GM12878 (cell line): ENCODE measurements at places on chromosomes 5 and 9.

- H3K36me3 ChIP-seq: peaks cover 26% of the 10 kb centered on the region
- peak; percentile 88 for DNase-seq
- peak overlapping the region; percentile 17; the same call in 1 of the 2 replicates for H3K4me3 ChIP-seq
- peaks cover 51% of the 10 kb centered on the region for H3K4me1 ChIP-seq
- no peaks in the 10 kb centered on the region for H3K27me3 ChIP-seq
- peak overlapping the region; percentile 99 for H3K27ac ChIP-seq
These were observed 24.1 kb downstream of the TENT4A start for GRCh38 chr5:6737043-6737941.

DNA sequence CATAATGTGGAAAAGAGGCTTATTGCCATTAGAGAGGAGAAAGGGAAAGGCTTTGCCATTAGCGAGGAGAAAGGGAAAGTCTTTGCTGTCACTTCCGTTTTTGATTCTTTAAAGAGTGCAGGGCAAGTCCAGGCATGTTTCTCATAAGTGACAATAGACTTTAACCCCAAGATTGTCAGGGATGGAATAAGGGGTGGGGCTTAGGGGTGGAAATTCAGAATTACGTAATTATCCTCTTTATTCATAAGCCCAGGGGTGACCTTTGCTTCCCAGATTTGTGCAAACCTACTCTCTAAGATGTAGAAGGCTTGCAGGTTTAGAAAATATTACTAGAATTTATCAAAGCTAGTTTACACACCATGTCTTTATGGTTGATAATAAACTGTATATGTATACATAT lies 2.3 kb upstream of the PLK2 start:
- H3K4me3 ChIP-seq: no peak overlapping the region
- H3K36me3 ChIP-seq: no peaks in the 10 kb centered on the region
- peak overlapping the region; percentile 30; the same call in 1 of the 2 replicates for H3K27ac ChIP-seq
- H3K27me3 ChIP-seq: peaks cover 8% of the 10 kb centered on the region
- H3K4me1 ChIP-seq: peaks cover 12% of the 10 kb centered on the region
- no peak for DNase-seq

DNA sequence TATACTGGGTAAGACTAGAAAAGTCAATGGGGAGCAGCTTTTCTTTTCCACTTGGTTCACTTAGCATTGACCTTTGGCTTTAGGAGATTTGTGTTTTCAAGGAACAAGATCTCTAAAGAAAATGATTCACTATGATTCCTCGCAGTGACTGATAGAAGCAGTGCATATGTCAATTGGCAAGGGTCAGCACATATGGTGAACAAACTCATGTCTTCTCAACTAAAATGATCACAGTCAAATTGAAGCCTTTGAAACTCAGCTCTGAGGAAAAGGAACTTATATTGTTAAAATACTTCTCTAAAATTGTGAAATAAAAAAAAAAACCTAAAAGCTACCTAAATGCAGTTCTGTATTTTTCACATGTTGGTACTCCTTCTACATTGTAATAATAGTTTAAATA lies 43.2 kb upstream of the IL7R start:
- no peaks in the 10 kb centered on the region for H3K36me3 ChIP-seq
- H3K27me3 ChIP-seq: no peaks in the 10 kb centered on the region
- no peak overlapping the region for H3K27ac ChIP-seq

GRCh38 chr9:116576386-116576785 lies 110.7 kb upstream of the TRIM32 start:
- no peak overlapping the region for H3K27ac ChIP-seq
- no peaks in the 10 kb centered on the region; the same call in 1 of the 2 replicates for H3K36me3 ChIP-seq
- no peak for DNase-seq
- H3K27me3 ChIP-seq: no peaks in the 10 kb centered on the region
- H3K4me3 ChIP-seq: no peak overlapping the region

GRCh38 chr5:123046222-123046621 lies 9.7 kb upstream of the PPIC start:
- H3K27me3 ChIP-seq: no peaks in the 10 kb centered on the region; the same call in 1 of the 2 replicates
- H3K4me1 ChIP-seq: no peaks in the 10 kb centered on the region
- no peaks in the 10 kb centered on the region for H3K36me3 ChIP-seq
- DNase-seq: no peak
- no peak overlapping the region for H3K27ac ChIP-seq
- H3K4me3 ChIP-seq: no peak overlapping the region

- no peak overlapping the region for H3K4me3 ChIP-seq
- peaks cover 34% of the 10 kb centered on the region for H3K4me1 ChIP-seq
- H3K27me3 ChIP-seq: no peaks in the 10 kb centered on the region
These were observed 21.9 kb downstream of the F2R start for GRCh38 chr5:76737846-76738245.

GRCh38 chr9:34524349-34524748 lies 1.6 kb upstream of the ENHO start:
- H3K27me3 ChIP-seq: peaks cover 11% of the 10 kb centered on the region; the same call in 1 of the 2 replicates
- no peak for DNase-seq
- no peak overlapping the region for H3K27ac ChIP-seq
- no peak overlapping the region for H3K4me3 ChIP-seq
- no peaks in the 10 kb centered on the region for H3K4me1 ChIP-seq
- no peaks in the 10 kb centered on the region for H3K36me3 ChIP-seq

GRCh38 chr9:35798658-35799374 lies 7.4 kb downstream of the NPR2 start:
- no peak for DNase-seq
- H3K36me3 ChIP-seq: peaks cover 13% of the 10 kb centered on the region
- H3K27ac ChIP-seq: no peak overlapping the region
- peaks cover 21% of the 10 kb centered on the region for H3K4me1 ChIP-seq

- no peak overlapping the region for H3K4me3 ChIP-seq
- H3K27me3 ChIP-seq: no peaks in the 10 kb centered on the region
- H3K27ac ChIP-seq: peak overlapping the region; percentile 49
- H3K4me1 ChIP-seq: peaks cover 21% of the 10 kb centered on the region
- no peaks in the 10 kb centered on the region for H3K36me3 ChIP-seq
These were observed 37.9 kb upstream of the RASA1 start for GRCh38 chr5:87229780-87230179.

- no peak overlapping the region for H3K4me3 ChIP-seq
- no peak for DNase-seq
- H3K27me3 ChIP-seq: no peaks in the 10 kb centered on the region
- peaks cover 15% of the 10 kb centered on the region for H3K4me1 ChIP-seq
- no peak overlapping the region for H3K27ac ChIP-seq
- H3K36me3 ChIP-seq: no peaks in the 10 kb centered on the region
These were observed 29.8 kb upstream of the HMCN2 start for GRCh38 chr9:130235558-130236435.

DNA sequence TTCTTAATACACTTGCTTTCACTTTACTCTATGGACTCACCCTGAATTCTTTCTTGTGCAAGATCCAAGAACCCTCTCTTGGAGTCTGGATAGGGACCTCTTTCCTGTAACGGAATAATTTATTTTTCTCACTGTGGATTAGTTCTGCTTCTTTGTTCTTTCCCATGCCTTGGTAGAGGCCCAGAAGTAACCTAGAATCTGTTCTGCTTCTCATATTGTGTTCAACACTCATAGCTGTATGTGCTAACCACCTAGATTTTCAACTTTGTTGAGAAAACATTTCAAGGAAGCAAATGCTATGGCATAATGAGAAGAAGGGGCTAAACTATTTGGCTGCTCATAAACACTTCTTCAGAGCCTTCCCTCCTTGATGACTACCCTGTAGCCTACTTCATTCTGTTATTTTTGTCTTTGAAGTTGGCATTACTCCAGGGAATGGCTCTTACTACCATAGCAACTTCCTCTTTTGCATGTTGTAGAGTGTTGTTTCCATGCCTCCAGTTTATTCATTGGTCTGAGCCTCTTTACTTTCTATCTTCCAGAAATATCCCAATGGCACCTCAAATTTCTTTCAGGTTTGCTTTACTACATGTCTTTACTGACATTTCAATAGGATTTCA lies 74.3 kb downstream of the KIAA0825 start:
- no peaks in the 10 kb centered on the region for H3K4me1 ChIP-seq
- peak; percentile 12 for DNase-seq
- H3K27me3 ChIP-seq: no peaks in the 10 kb centered on the region
- H3K4me3 ChIP-seq: no peak overlapping the region
